Activated T-cell treated with anti-CD3 and anti-CD28 coated beads for 1 hour (primary cell): ENCODE measurements at places on chromosomes 7 and 10.

DNA sequence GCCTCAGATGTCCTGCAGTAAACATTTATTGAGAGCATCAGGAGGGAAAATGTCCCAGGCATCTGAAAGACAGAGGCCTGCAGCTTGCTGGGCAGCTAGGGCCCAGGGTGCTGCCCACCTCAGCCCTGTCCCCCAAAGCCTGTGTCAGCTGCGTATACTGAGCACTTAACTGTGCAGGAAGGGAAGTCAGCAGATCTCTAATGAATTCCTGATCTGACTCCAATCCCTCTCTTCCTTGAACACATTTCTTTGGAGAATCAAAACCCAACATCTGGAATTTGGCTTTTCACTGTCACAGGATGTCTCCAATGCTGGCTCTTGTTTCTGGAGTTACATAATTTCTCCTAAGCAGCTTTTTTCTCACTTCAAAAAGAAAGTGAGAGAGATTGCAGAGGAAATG is 364.7 kb upstream of the NFE2L3 start:
- no peak for DNase-seq

- no peak for DNase-seq
Observed at GRCh38 chr10:17202999-17203398, 1.5 kb upstream of the TRDMT1 start.

DNA sequence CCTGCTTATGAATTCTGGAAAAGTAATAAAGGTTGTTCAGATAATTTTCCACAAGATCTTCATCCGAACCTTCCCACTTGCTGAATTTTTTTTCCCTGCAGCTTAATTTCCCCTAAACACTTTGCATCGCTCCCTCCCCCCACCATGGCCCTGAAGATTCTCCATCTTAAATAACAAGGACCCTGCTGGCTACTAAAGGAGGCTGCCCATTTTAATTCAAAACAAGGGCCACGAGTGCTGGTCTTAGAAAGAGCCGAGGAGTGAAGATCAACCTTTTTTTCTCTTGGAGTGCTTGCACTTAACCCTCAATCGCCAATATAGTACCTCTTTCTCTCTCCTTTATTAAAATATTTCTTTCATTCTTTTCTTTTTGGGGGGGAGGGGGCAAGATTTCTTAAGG is 9.2 kb upstream of the SP8 start:
- DNase-seq = no peak

GRCh38 chr7:118202061-118202460 is 18.1 kb downstream of the LSM8 start:
- DNase-seq = no peak
